ENCODE measurements at places on chromosomes 5 and 9.
A peak's percentile ranks its signal among the peaks of the same experiment; 100 is the strongest.

GRCh38 chr5:61815339-61815738, 483.3 kb downstream of the ZSWIM6 start:
- H3K27me3 ChIP-seq = peaks cover 2% of the 10 kb centered on the region
- no peak overlapping the region for H3K27ac ChIP-seq
- no peak overlapping the region for H3K4me3 ChIP-seq
- DNase-seq = no peak
- no peaks in the 10 kb centered on the region for H3K36me3 ChIP-seq

- no peak overlapping the region for H3K27ac ChIP-seq
- H3K4me3 ChIP-seq = no peak overlapping the region
- no peak for DNase-seq
- H3K4me1 ChIP-seq = no peaks in the 10 kb centered on the region
- H3K36me3 ChIP-seq = no peaks in the 10 kb centered on the region
These were observed 151.8 kb upstream of the ADRA1B start for GRCh38 chr5:159764283-159765134.

- H3K27me3 ChIP-seq = no peaks in the 10 kb centered on the region
- DNase-seq = no peak
- no peak overlapping the region for H3K4me3 ChIP-seq
- H3K27ac ChIP-seq = no peak overlapping the region
- H3K4me1 ChIP-seq = no peaks in the 10 kb centered on the region
These were observed 440.0 kb upstream of the MPDZ start for GRCh38 chr9:13719446-13719845.

GRCh38 chr5:140049205-140049604, 6.1 kb upstream of the NRG2 start:
- DNase-seq = no peak
- H3K27ac ChIP-seq = no peak overlapping the region
- no peaks in the 10 kb centered on the region for H3K36me3 ChIP-seq
- peaks cover 8% of the 10 kb centered on the region for H3K27me3 ChIP-seq

- H3K27ac ChIP-seq = no peak overlapping the region
- H3K27me3 ChIP-seq = no peaks in the 10 kb centered on the region
- DNase-seq = no peak
- no peaks in the 10 kb centered on the region for H3K4me1 ChIP-seq
These were observed 10.7 kb upstream of the PRXL2C start for GRCh38 chr9:96665789-96666188.

GRCh38 chr5:8756498-8757084, 789.3 kb downstream of the SEMA5A start:
- H3K4me1 ChIP-seq = no peaks in the 10 kb centered on the region
- no peak overlapping the region for H3K27ac ChIP-seq
- H3K4me3 ChIP-seq = no peak overlapping the region
- no peaks in the 10 kb centered on the region for H3K27me3 ChIP-seq
- H3K36me3 ChIP-seq = no peaks in the 10 kb centered on the region

- no peak for DNase-seq
- H3K27ac ChIP-seq = no peak overlapping the region
- H3K4me3 ChIP-seq = no peak overlapping the region
- H3K27me3 ChIP-seq = no peaks in the 10 kb centered on the region
- no peaks in the 10 kb centered on the region for H3K36me3 ChIP-seq
These were observed 102.1 kb upstream of the ANKRD55 start for GRCh38 chr5:56335212-56335611.

GRCh38 chr9:118563677-118564076, 805.6 kb downstream of the BRINP1 start:
- no peaks in the 10 kb centered on the region for H3K4me1 ChIP-seq
- no peak for DNase-seq
- no peaks in the 10 kb centered on the region for H3K27me3 ChIP-seq
- no peaks in the 10 kb centered on the region for H3K36me3 ChIP-seq
- no peak overlapping the region for H3K4me3 ChIP-seq

GRCh38 chr9:98908897-98909634, 34.6 kb upstream of the COL15A1 start:
- H3K4me1 ChIP-seq = no peaks in the 10 kb centered on the region
- no peak for DNase-seq
- H3K4me3 ChIP-seq = no peak overlapping the region
- no peak overlapping the region for H3K27ac ChIP-seq
- H3K36me3 ChIP-seq = no peaks in the 10 kb centered on the region

GRCh38 chr5:179858241-179858585, 404 bp downstream of the MRNIP start:
- no peaks in the 10 kb centered on the region for H3K27me3 ChIP-seq
- H3K27ac ChIP-seq = peak overlapping the region; percentile 66
- peaks cover 7% of the 10 kb centered on the region for H3K4me1 ChIP-seq

DNA sequence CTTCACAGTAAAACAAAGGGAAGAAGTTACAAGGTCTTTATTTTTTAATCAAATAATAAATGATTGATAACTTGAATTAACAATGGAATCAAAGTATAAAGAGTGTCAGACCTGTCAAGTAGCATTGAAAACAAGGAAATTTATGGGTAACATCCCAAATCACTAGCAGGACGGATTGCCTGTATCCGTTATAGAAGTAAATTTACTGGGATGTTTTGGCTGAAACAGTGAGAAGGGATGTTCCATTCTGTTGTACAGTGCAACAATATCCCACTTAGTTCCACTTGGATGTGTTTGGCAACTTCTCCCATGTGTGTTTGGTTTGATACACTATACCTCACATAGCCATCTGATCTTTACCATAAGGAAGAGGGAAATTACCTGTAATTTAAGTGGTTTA, 421.0 kb upstream of the CHD1 start:
- H3K27ac ChIP-seq = no peak overlapping the region
- no peak for DNase-seq
- H3K4me1 ChIP-seq = no peaks in the 10 kb centered on the region

GRCh38 chr5:34735491-34736426, 79.6 kb downstream of the RAI14 start:
- no peak for DNase-seq
- no peaks in the 10 kb centered on the region for H3K27me3 ChIP-seq

DNA sequence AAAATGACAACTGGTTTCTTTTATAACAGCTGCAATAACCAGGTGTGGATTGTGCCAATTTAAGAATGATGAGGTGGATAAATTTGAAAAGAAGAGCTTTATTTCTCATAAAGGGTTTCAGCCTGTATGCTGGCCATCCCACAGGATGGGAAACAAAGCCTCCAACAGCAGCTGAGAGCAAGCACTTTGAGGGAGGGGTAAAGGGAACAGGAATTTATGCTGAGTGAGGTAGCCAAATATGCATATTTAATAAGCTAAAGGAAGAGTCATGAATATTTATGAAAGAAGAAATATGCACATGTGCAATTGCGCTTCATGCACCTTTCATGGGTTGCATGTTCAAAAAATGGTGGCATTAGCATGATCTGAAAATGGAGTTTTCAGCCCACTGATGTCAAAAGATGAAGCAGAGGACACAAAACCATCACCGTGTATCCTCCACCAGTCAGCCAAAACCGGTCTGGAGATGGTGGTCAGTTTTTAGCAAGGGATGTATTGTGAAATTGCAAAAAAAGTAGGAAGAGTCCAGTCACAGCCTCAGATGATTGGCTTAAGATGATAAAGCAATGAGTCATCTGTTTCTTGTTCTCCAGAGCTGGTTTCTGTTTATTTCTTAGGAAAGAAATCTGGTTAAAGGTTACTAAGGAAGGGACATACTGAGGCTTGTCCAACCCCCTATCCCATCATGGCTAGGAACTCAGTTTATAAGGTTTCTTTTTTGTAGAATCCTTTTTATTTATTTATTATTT, 47.9 kb downstream of the DEPDC1B start:
- DNase-seq = no peak
- no peaks in the 10 kb centered on the region for H3K27me3 ChIP-seq
- H3K27ac ChIP-seq = no peak overlapping the region
- no peak overlapping the region for H3K4me3 ChIP-seq
- H3K36me3 ChIP-seq = no peaks in the 10 kb centered on the region

- no peak overlapping the region for H3K27ac ChIP-seq
- peaks cover 2% of the 10 kb centered on the region for H3K4me1 ChIP-seq
- H3K4me3 ChIP-seq = no peak overlapping the region
These were observed 10.1 kb upstream of the FOXI1 start for GRCh38 chr5:170095646-170096045.

- H3K27ac ChIP-seq = no peak overlapping the region
- no peak for DNase-seq
These were observed 6.3 kb upstream of the ATG10 start for GRCh38 chr5:81965524-81965923.

GRCh38 chr9:71683598-71684235, 84.6 kb downstream of the CEMIP2 start:
- no peak overlapping the region for H3K27ac ChIP-seq
- H3K27me3 ChIP-seq = no peaks in the 10 kb centered on the region
- peaks cover 16% of the 10 kb centered on the region for H3K4me1 ChIP-seq
- H3K4me3 ChIP-seq = no peak overlapping the region
- H3K36me3 ChIP-seq = no peaks in the 10 kb centered on the region

Data from thymus (tissue), 14 donors.